ENCODE measurements at places on chromosomes 3 and 15. TPM values are rescaled to one million over a fixed set of nuclear protein-coding genes. Genes with fewer than 3 reads are reported as not detected.

Gene RHCG
- 0.11 TPM for total RNA-seq

Gene POLR2H
- total RNA-seq = 39.3 TPM

Gene WDR93
- total RNA-seq = 0.39 TPM

Gene NKTR
- 124 TPM for total RNA-seq

Gene CD276
- total RNA-seq = 68.7 TPM

Gene ACKR2
- 83.1 TPM for total RNA-seq

Gene POLG
- total RNA-seq = 64.0 TPM

Gene GOLGA6L7
- total RNA-seq = not detected

Gene KNG1
- not detected for total RNA-seq

Gene C2CD4A
- 0.11 TPM for total RNA-seq

Gene IMPG2
- total RNA-seq = 1.2 TPM

Gene ZNF774
- 1.6 TPM for total RNA-seq

Gene SUCNR1
- total RNA-seq = not detected

Gene PATL2
- total RNA-seq = 0.79 TPM

Gene RPP25
- total RNA-seq = 0.98 TPM

Gene AAGAB
- total RNA-seq = 44.5 TPM

Gene SI
- total RNA-seq = not detected

Gene GPR62
- total RNA-seq = not detected

Gene PLA2G4D
- total RNA-seq = not detected

Gene SCG5
- total RNA-seq = not detected

Gene ADAMTSL3
- total RNA-seq = not detected

Gene CHP1
- total RNA-seq = 100 TPM

Gene ADGRG7
- 0.39 TPM for total RNA-seq

Gene SLC22A14
- total RNA-seq = 1.6 TPM

Gene RUVBL1
- total RNA-seq = 22.8 TPM

Gene AZI2
- 66.7 TPM for total RNA-seq

Gene BTLA
- not detected for total RNA-seq

Gene ITGB5
- total RNA-seq = 287 TPM
